ENCODE measurements at places on chromosomes 1 and 21. TPM values are rescaled to one million over a fixed set of nuclear protein-coding genes. Genes with fewer than 3 reads are reported as not detected.
A peak's percentile ranks its signal among the peaks of the same experiment; 100 is the strongest.

- peaks cover 14% of the 10 kb centered on the region for H3K4me1 ChIP-seq
- H3K36me3 ChIP-seq, result no peaks in the 10 kb centered on the region
- no peaks in the 10 kb centered on the region for H3K27me3 ChIP-seq
Measured at GRCh38 chr1:68449901-68450300, at the start of gene RPE65. Gene RPE65, minus strand, starts transcription at chr1:68449954. Its CDS starts 49 bp downstream, at chr1:68449905.

DNA sequence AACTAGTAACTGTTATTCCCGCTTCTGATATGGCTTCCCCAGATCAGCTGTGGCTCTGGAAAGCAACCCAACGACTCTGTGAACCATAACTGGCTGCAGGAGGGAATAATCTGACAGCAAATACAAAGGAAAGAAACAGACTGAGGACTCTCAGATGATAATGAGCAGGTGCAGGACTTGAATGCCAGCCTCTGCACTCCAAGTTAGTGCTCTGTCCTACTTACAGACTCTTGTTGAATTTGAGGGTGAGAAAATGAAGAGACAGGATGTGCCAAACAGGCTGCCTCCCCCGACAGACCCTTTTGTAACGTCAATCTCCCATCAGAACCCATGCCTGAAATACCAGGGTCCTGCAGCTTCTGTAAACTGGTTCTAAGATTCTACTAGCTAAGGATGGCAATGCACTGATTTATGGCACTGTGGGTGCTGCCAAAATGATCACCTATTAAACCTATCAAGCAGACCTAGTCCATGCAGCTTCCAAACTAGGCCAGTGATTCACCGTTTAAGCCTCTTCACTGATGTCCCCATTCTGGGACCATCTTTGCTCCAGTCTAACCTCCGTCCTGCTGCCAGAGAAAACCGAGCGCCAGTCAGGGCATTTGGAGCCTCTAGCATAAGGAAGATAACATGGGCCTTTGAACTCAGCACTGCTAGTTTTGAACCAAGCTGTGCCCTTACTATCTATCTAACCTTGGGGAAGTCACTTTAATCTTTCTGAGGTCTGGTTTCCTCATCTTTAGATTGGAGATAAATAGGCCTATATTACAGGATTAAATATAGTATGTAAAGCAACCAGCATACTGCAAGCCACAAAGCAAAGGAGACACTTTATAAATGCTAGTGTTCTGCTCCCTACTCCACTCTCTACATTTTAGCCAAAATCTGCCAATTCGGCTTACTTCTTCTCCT is 4.8 kb downstream of the MKNK1 start:
- H3K27me3 ChIP-seq, result no peaks in the 10 kb centered on the region
- no peaks in the 10 kb centered on the region for H3K36me3 ChIP-seq
- H3K4me3 ChIP-seq, result no peak overlapping the region
- peaks cover 8% of the 10 kb centered on the region for H3K4me1 ChIP-seq

- no peaks in the 10 kb centered on the region for H3K4me1 ChIP-seq
- no peaks in the 10 kb centered on the region for H3K27me3 ChIP-seq
- no peak for DNase-seq
Measured at GRCh38 chr1:214662223-214662785, 59.3 kb downstream of the CENPF start.

DNA sequence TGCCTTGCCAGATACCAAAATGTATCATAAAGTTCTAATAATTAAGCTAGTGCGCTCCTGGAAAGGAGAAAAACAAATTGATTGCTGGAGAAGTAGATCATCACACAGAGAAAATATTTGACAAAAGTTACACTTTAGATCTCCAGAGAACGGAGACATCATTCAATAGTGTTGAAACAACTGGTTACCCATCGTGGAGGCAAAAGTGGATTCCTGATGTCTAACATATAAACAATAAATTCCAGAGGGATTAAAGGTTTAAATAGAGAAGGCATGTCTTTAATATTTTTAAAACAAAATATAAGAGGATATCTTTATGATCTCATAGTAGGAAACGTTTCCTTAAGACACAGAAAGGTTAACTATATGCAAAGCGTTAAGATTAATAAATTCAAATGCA is 41.0 kb downstream of the NRIP1 start:
- H3K27ac ChIP-seq, result no peak overlapping the region
- H3K27me3 ChIP-seq, result no peaks in the 10 kb centered on the region
- peaks cover 3% of the 10 kb centered on the region for H3K4me1 ChIP-seq

ANGPTL1 gene
- not detected for total RNA-seq

DNA sequence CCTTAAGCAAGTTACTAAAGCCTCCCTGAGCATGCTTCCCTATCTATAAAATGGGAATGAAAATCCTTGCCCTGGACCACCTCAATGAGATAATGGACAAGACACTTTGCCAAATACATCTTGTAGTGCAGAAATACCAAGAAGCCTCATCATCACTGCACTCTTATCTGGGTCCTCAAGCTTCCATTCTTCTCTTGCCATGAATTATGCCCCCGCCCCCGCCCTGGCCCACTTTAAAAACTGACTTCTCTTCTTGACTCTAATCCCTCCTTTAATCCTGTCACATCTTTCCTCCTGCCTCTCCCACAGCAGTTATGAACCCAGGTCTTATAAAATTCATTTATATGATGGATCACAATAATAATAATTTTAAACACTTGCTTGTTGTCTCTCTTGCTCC is 14.8 kb downstream of the ARHGEF11 start:
- no peaks in the 10 kb centered on the region for H3K27me3 ChIP-seq
- H3K36me3 ChIP-seq, result no peaks in the 10 kb centered on the region
- peaks cover 13% of the 10 kb centered on the region for H3K4me1 ChIP-seq

DNA sequence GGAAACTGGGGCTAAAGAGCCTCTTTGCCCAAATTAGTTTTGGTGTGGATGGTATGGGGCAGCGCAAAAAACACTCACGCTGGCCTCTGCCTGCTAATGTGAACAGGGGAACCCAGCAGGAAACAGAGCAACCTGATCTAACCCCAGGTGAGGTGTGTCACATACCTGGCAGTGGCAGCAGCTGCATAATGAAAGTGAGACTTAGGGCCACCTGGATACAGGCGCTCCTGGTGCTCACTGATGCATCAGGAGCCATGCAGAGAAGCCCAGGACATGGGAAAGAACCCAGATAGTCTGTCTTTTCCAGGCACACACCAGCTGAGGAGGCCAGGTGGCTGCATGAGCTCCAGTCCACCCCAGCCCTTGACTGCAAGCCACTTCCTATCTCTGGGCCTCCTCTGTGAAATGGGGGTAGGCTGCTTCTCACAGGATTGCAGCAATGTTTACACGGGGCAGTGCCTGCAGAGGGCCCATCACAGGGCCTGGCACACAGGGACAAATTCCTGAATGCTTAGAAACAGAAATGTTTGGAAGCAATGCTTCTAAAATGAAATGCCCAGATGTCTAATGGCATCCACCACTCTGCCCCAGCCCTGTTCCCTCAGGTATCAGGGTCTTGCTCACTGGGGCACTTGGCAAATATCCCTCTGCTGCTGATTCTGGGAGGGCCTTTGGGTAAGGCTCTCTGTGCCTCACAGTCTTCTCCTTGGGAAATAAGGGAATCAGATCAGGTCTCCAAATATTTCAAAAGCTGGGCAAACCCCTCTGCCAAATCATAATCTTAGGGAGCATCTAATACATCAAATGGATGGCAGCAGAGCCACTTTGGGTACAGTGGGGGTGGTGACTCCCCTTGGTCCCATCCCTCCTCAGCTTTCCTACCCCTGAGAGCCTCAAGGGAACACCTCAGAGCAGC is 19.9 kb downstream of the DHCR24 start:
- no peaks in the 10 kb centered on the region for H3K4me1 ChIP-seq
- no peaks in the 10 kb centered on the region for H3K27me3 ChIP-seq

DNA sequence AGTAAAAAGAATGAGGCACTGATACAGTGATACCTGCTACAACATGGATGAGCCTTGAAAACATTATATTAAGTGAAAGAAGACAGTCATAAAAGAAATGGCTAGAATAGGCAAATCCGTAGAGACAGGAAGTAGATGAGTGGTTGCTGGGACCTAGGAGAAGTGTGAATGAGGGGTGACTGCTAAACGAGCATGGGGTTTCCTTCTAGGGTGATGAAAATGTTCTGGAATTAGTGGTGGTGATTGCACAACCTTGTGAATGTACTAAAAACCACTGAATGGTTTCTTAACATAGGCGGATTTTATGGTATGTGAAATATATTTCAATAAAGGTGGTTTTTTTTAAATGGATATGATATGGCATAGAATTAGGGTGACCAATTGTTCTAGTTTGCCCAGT is 12.6 kb upstream of the SERINC2 start:
- H3K4me3 ChIP-seq, result no peak overlapping the region
- H3K27ac ChIP-seq, result no peak overlapping the region
- H3K27me3 ChIP-seq, result peaks cover 5% of the 10 kb centered on the region
- H3K4me1 ChIP-seq, result peaks cover 9% of the 10 kb centered on the region
- DNase-seq, result no peak

GRCh38 chr1:156160743-156161171 is 7.4 kb downstream of the SEMA4A start:
- peak overlapping the region; percentile 71 for H3K4me3 ChIP-seq
- no peaks in the 10 kb centered on the region for H3K36me3 ChIP-seq
- H3K27ac ChIP-seq, result no peak overlapping the region
- H3K4me1 ChIP-seq, result peaks cover 27% of the 10 kb centered on the region
- no peaks in the 10 kb centered on the region for H3K27me3 ChIP-seq
- peak; percentile 87 for DNase-seq

DNA sequence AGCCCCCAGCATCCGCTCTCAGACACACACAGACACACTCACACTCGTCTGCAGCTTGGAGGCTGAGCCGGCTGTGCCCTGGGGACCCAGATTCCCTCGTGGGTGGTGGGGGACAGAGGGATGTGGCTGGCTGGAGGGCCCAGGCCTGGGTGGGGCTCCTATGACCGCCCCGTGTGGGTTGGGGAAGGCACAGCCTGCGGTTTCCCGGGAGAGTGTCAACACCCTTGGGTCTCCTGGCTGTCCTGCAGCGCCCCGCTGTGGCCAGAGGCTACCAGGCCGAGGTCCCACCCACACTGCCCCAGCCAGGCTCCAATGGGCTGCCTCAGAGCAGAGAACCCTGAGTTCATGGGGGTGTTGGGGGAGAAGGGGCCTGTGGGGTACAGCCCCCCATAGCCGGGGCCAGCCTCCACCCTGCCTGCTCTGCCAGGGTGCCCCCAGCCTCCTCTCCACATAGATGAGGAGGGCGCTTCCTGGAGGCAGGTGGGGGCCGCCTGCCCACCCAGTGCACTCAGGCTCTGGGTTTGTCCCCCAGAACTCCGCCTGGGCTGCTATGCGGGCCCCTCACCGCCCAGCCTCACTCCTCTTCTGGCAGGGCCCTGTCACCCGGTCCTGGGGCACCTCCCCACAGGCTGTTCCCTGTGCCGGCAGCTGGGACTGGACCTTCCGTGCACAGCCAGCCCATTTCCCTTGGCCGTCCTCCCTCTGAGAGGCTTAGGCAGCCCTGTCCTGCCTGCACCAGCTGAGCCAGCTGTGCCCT is at the start of gene TTC34:
TSS of gene TTC34 (minus strand) at position 159 of the 757 bp plus-strand sequence. CDS start 866 bp downstream, outside the sequence.
- H3K4me3 ChIP-seq, result no peak within 1 kb of the TSS
- peaks cover 7% of the 10 kb centered on the region for H3K27me3 ChIP-seq
- DNase-seq, result peak; percentile 63
- H3K4me1 ChIP-seq, result no peaks in the 10 kb centered on the region
- H3K36me3 ChIP-seq, result peaks cover 15% of the 10 kb centered on the region
- no peak within 1 kb of the TSS for H3K27ac ChIP-seq

DNA sequence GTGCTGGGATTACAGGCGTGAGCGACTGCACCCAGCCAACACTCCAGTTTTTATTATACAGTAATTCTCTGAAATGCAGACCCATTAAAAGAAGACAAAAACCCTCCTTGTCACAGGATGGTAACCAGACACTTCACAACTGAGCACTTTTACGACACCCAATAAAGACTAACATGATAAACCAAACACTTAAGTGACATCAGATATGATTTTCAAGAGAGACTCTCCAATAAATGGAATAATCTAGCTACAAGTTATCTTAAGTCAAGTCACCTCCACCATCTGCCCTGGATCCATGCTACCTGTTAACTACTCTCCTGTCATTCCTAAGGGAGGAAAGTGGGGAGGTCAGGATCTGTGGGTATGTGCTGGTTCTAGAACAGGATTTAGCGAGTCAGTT is 5.6 kb downstream of the GNG12 start:
- H3K4me1 ChIP-seq, result peaks cover 48% of the 10 kb centered on the region
- 0 out of 2 replicates have a peak, but pooled peaks cover 3% of the 10 kb centered on the region for H3K36me3 ChIP-seq
- no peak overlapping the region for H3K27ac ChIP-seq

- no peak for DNase-seq
- no peaks in the 10 kb centered on the region for H3K27me3 ChIP-seq
- H3K4me1 ChIP-seq, result no peaks in the 10 kb centered on the region
- no peak overlapping the region for H3K4me3 ChIP-seq
- H3K27ac ChIP-seq, result no peak overlapping the region
- H3K36me3 ChIP-seq, result 0 out of 2 replicates have a peak, but pooled peaks cover 2% of the 10 kb centered on the region
Measured at GRCh38 chr1:2141025-2141424, 53.5 kb downstream of the FAAP20 start.

- H3K27ac ChIP-seq, result no peak overlapping the region
- peaks cover 7% of the 10 kb centered on the region for H3K27me3 ChIP-seq
- peaks cover 7% of the 10 kb centered on the region for H3K4me1 ChIP-seq
- no peak for DNase-seq
Measured at GRCh38 chr21:38951095-38951730, 145.5 kb downstream of the ETS2 start.

GRCh38 chr1:3054474-3054873 is 14.5 kb upstream of the PRDM16 start:
- no peaks in the 10 kb centered on the region for H3K4me1 ChIP-seq
- no peak for DNase-seq
- no peaks in the 10 kb centered on the region for H3K36me3 ChIP-seq
- peaks cover 37% of the 10 kb centered on the region for H3K27me3 ChIP-seq
- H3K27ac ChIP-seq, result no peak overlapping the region
- H3K4me3 ChIP-seq, result no peak overlapping the region

MRPS6 gene
- total RNA-seq, result 133 TPM

CYP4B1 gene
- 0.39 TPM for total RNA-seq

GRCh38 chr1:228786361-228787129 is 51.3 kb downstream of the RHOU start:
- H3K4me3 ChIP-seq, result no peak overlapping the region
- peaks cover 11% of the 10 kb centered on the region for H3K27me3 ChIP-seq
- no peaks in the 10 kb centered on the region for H3K36me3 ChIP-seq
- no peak overlapping the region for H3K27ac ChIP-seq
- H3K4me1 ChIP-seq, result no peaks in the 10 kb centered on the region
- DNase-seq, result no peak

DNA sequence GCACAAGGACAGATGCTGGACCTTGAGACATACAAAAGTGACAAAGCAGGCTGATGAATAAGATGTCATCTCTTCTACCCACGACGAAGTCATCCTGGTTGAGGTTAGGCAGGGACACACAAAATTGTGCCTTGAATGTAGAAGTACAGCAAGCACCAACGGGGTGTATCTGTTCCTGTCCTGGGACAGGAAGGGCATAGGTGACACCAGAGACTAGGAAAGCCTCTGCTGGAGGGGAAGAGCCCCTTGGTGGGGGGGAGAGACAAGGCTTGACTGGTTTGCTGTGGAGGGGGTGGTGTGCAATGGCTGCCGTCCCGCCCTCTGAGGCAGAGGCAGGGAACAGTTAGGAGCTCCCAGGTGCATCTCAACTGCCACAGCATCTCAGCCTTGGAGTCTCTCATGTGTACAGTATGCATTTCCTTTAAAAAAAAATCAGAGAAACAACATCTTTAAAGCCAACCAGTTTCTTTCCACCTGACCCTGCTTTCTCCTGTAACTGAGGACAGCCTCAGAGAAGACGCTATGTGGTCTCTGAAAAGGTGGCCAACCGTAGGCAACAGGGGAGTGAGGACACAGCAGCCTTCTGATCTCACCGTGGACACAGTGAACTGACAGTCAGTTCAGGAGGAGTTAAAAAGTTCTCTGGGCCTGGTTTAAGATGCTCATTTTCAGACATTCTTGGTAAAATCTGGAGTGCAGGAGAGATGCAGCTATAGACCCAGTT is 17.7 kb upstream of the GFI1 start:
- no peaks in the 10 kb centered on the region for H3K36me3 ChIP-seq
- DNase-seq, result no peak
- no peak overlapping the region for H3K4me3 ChIP-seq

OR2L5 gene
- total RNA-seq, result not detected

All from WTC11 (cell line).